ENCODE measurements at places on chromosomes 16 and 17.

- DNase-seq, result no peak
These were observed 41.8 kb downstream of the TEKT5 start for GRCh38 chr16:10652730-10653590.

DNA sequence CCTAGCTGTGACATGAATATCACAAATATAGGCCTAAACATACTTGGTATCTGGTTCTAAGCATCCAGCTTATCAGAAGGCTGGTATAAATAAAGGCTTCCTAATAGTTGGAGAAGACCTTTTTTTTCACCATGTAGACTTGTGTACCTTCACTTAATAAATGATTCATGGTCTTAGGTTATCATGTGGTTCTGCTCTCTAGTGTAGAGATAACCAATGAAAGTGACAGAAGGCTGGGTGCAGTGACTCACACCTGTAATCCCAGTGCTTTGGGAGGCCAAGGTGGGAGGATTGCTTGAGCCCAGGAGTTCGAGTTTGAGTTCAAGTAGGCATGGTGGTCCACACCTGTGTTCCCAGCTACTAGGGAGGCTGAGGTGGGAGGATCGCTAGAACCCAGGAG is 3.1 kb downstream of the DDX19A start:
- DNase-seq, result no peak

- no peak for DNase-seq
These were observed 87.5 kb upstream of the SDK2 start for GRCh38 chr17:73731733-73732132.

DNA sequence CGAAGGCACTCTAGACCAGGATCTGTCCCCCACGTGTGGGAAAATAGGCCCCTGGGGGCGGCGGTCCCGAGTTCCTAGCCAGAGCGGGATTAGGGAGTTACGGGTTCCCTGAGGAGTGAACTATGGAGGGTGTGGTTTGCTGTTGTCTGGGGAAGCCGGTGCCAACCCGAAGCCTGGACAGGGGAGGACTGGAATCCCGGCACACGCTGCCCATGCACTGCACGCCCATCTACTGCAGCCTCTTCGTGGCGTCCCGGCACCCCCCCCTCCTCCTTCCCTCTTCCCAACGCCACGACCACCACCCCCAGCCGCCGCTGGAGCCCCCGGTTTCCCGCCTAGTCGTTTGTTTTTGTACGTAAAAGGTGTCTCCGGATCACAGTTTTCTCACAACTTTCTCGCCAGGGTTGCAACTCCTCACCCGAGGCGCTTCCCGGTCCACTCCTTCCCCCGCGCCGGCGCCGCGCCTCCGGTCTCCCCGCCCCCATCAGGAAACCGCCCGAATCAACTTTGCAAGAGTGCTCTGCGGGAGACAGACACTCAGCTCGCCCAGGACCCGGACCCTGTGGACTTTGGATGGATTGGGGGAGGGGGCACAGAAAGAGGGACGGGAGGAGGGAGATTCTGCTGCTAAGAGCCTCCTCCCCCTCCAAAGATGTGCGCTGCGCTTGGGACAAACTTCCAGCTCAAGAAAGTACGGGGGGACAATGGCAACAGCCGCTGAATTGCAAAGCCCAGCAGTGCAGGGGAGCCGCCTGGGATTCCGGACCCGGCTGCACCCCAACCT is 1.4 kb upstream of the LHX1 start:
- DNase-seq, result no peak

DNA sequence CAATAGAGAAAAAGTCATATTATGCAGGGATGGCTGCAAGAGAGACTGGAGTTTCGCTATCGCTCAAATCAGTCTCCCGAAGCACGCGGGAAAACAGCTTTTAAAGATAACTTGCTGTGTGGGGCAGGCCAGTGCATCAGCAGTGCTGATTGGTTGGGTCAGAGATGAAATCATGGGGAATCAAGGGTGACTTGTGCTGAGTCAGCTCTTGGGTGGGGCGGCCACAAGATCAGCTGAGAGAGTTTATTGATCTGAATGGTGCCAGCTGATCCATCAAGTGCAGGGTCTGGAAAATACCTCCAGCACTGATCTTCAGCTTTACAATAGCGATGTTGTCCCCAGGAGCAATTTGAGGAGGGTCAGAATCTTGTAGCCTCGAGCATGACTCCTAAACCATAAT is 430.5 kb downstream of the RBFOX1 start:
- DNase-seq, result no peak

DNA sequence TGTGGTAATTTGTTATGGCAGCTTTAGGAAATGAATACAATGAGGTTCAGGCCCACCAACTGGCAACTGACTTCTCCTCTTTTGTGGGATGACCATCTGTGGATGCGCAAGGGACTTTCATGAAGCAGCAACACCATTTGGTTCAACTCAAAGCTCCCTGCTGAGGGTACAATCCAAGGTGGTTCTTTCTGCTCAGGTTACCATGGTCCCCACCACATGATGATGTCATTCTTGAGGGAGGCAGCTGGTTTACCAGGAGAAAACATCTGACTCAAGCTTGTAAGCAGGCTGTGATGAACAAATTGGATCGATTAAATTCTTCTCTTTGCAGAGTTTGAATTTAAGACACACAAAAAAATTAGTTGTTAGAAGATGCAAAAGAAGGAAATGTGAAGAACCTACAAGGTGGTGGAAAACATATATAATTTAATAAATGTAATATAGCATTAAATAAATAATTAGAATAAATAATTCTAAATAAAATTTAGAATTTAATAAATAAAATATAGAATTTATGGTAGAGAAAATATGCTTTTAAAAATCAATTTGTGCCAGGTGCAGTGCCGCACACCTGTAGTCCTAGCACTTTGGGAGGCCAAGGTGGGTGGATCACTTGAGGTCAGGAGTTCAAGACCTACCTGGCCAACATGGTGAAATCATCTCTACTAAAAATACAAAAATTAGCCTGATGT is 67.6 kb upstream of the ANKFN1 start:
- DNase-seq, result no peak

DNA sequence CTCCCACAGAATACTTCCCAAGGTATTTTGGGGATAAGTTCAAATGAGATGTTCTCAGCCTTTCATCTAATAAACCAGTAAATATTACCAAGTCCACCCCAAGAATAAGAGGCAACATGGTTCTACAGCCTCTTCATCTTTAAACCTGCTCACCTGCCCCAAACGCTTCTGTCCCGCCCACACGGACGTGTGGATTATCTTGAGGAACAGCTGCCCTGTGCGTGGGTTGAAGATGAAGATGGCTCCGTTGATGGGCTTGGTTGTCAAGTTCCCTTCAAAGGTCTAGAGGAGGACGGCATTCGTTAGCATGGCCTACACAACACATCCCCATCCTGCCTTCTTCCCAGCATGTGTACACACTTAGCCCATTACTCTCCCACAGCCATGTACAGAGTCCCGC is 8.4 kb upstream of the RILP start:
- DNase-seq, result no peak

- peak; percentile 45 for DNase-seq
These were observed 6.3 kb upstream of the ZCCHC14 start for GRCh38 chr16:87499189-87499486.

DNA sequence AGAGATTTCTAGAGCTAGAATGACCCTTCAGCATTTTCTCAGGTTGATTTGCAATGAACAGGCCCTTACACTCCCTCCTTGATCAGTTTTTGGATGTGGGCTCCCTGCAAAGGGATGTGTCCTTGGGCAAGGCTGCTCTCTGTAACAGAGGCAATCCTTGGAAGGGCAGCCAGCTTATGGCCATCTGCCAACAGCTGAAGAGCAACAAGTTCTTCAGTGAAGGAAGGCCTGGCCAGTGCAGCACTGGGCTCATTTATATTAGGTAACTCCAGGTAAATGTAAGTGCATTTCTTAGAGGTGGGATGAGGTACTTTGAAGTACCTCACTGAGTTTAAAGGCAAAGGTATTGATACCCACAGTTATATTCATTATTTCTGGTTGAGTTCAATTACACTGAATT is 114.3 kb upstream of the KCNJ16 start:
- DNase-seq, result no peak

- no peak for DNase-seq
These were observed 28.7 kb downstream of the RPH3AL start for GRCh38 chr17:323721-324571.

DNA sequence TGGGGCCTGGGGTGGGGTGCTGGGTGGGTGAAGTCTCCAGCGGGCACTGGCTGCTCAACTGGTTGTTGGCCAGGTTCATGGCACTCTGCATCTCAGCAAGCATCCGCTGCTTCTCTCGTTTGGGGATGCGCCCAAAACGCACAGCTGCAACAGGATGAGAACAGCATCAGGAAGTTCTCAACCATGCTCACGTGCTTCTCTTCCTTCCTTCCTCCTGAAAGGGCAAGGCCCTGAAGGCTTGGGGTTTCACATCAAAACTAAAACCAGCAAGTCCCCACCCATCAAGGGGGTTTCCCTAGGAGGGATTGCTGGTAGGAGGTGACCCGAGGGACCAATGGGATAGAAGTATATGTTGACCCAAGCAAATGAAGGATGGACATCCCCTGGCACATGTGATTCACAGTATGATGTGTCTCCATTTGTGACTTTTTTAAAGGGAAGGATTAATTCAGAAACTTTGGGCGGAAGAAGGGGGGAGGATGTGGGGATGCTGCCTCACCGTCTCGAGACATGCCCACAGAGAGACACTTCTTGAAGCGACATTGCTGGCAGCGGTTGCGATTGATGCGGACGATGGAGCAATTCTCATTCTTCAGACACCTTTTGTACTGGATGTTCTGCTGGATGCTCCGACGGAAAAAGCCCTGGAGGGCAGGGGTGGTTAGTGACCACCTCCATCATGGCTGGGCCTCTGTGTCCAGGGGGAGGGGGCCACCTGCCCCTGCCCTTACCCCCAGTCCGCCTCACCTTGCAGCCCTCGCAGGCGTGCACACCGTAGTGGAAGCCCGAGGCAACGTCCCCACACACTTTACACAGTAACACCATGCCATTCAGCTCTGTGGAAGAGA is 4.2 kb downstream of the NR1D1 start:
- DNase-seq, result no peak

- DNase-seq, result no peak
These were observed 1.4 kb upstream of the CYB561 start for GRCh38 chr17:63447471-63448009.

DNA sequence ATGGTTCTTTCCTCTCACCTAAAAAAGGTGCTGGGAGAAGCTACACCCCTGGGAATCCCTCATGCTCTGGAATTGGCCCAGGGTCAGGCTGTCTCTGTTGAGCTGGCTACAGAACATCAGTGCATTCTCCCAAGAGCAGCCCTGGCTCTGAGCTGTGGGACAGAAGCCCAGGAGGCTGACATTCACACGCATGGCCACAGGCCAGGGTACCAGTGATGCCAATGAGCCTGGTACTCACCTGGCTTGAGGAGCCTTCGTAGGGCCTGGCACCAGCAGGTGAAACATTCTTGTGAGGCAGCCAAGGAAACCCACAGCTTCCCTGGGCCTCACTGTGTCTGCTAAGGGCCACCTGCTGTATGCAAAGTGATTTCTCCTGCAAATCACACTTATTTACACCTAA is 121.7 kb upstream of the CCL2 start:
- no peak for DNase-seq

DNA sequence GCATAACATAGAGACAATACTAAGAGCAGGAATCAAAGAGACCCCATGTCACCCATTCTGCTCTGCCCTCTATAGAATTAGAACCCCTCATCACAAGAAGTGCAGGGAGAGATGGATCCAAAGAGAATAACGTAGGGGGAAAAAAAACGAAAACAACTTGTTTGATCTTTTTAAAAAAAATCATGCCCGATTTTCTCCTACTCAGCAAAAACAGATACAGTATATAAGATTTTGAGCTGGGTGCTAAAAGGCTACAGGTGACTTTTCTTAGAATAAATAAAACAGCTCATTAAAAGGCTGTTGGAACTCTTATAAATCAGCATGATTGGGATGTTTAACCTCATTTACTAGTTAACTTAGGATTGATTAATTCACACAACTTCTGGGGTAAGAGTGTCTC is 17.4 kb downstream of the UBN1 start:
- no peak for DNase-seq

GRCh38 chr16:3503523-3503922 is 2.7 kb downstream of the CLUAP1 start:
- DNase-seq, result no peak

DNA sequence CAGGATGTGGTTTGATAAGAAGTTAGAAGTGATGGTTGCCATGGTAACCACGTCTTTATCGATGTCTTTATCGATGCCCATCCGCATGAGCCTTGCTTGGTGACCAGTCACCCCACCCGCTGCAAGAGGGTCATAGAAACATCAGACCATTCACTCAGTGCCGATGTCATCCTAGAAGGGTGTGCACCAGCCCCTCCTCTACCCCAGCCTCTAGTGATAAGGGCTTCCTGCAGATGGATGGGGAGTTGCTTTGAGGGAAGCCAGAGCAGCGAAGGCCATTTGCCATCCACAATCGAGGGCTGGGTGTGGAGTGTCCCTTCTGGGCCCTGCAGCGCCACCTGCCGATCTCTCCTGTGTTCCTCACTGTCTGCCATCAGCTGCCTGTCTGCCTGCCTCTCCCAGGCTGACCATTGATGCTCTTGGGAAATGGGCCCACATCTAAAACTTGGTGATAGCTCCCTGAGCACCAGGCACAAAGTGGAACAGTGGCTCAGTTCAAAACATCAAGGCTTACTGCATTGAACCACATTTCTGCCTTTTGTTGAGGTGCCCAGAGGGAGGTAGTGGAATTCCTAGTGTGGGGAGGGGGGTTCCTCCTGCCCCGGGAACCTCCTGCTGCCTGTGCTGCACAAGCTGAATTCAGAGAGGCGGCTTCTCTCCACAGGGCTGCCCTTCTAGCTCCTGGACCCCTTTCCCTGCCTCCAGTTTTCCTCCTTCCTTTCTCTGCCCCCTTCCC is 8.9 kb downstream of the CALB2 start:
- no peak for DNase-seq

GRCh38 chr16:70602831-70603230 is 43.5 kb upstream of the IL34 start:
- DNase-seq, result no peak

DNA sequence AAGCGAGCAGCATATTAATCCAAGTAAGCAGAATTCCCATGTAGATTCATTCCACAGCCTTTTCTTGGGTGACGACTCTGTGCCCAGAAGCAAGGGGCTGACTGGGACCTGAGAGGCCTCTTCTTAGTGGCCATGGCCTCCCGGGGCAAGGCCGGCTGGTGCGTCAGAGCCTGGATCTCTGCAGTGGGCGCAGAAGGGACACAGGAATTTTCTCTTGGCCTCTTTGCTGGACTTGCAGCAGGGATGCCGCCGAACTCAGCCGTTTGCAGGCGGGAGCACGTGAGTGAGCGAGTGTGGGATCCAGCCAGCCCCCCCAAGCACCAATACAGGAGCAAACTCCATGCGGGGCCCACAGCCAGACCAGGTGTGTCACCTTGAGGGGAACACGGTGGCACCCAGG is 151.8 kb downstream of the RPTOR start:
- DNase-seq, result no peak

DNA sequence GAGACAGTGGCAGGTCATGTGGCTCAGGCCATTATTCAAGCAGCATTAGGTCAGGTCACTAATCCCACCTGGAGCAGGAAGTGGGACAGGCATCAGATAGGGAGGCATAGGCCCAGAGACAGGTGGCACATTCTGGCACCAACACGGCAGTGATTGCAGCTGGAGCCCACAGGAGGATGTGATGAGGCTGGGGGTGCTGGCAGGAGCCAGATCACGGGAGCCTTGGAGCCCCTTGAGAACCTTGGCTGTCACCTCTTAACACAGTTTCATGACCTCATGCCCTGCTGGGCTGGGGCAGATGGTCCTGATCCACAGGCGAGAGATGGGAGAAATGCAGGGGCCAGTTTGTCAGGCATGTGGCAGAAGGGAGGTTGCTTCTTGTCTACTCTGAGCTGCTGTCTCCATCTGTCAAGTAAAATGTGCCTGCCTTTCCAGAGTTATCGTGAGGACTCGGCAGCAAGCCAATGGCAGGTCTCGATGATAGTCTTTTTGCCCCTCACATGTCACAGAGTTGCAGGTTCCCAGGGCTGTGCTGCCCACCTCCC is 109.6 kb downstream of the CLEC16A start:
- no peak for DNase-seq
